ENCODE measurements at places on chromosomes 4 and X.

DNA sequence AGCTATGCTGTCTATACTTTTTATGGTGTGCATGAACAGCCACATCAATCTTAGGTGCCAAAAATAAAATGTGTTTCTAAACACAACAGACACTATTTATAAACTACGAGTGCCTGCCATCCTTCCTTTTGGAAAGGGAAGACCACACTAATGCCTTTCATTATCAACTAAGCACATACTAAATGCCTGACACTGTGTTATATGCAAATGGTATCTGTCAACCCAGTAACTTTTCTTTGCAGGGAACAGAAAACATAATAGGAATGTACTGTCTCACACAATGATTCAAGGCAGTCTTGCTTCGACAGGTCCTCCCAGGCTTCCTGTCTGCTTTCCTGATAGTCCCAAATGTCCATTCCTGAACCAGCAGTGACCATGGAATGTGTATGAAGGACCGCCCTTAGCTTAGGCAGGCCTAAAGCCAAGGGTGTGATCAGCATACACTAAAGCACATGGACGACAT is 43.8 kb downstream of the ADGRA3 start:
- DNase-seq = no peak

- DNase-seq = no peak
Observed at GRCh38 chrX:139179592-139179991, 350.9 kb upstream of the F9 start.

- no peak for DNase-seq
Observed at GRCh38 chr4:109263721-109264120, 38.7 kb downstream of the COL25A1 start.

- DNase-seq = no peak
Observed at GRCh38 chrX:144297221-144297620, 413.4 kb downstream of the UBE2NL start.

- no peak for DNase-seq
Observed at GRCh38 chr4:61397174-61397573, 197.0 kb downstream of the ADGRL3 start.

Data from NCI-H1436 (cell line).